ENCODE measurements at places on chromosomes 13 and 19.

GRCh38 chr19:29045679-29046254 is 167.2 kb downstream of the UQCRFS1 start:
- no peak for DNase-seq

- no peak for DNase-seq
These were observed 824.0 kb downstream of the PCDH9 start for GRCh38 chr13:66405908-66406802.

DNA sequence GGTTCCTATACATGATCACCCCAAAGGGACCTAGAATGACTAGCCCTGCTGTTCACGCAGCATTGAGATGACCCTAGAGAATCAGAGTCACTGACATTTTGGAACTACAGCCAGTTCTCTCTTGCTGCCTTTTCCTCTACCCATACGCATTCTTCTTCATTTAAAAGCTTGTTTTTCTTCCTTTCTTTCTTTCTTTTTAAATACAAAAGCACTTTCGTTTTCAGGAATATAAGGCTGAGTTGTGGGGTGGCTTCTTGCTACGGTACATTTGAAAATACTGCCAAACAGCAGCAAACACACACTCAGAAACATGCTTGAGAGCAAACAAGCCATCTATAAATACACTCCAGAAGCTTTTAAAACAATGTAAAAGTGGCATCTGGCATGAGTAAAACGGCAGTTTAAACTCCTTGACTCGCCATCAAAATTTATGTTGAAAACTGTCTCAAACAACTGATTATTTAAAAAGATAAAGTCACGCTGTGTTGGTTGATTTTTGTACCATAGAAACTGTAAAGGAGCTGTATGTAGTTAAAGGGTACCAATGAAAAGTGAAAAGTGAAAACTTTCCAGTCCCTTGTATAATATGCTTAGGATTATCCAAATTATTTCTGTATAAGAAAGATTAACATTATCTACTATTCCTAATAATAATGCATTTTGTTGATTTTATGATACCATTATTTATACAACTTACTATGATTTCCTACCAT is 95.6 kb downstream of the PCDH9 start:
- no peak for DNase-seq

GRCh38 chr19:39818626-39819097 is 15.3 kb downstream of the DYRK1B start:
- no peak for DNase-seq

- DNase-seq, result no peak
These were observed 153.4 kb upstream of the TSHZ3 start for GRCh38 chr19:31502536-31503170.

DNA sequence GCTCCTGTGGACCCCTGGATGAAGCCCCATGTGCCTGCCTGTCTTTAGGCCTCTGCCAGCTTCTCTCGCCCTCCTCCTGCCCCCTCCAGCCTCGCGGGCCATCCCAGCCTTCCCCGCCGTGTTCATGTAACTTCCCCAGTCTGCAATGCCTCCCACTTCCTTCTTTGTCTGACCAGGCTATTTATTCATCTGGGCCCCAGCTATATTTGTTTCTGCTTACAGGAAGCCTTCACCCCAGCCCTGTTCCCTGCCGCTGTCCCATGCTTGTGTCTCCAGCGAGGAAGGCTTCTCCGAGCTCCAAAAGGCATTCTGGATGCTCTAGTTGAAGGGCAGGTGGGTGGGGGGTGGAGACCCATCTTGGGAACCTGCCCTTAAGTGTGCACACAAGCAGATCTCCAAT is 7.9 kb upstream of the C3 start:
- no peak for DNase-seq

DNA sequence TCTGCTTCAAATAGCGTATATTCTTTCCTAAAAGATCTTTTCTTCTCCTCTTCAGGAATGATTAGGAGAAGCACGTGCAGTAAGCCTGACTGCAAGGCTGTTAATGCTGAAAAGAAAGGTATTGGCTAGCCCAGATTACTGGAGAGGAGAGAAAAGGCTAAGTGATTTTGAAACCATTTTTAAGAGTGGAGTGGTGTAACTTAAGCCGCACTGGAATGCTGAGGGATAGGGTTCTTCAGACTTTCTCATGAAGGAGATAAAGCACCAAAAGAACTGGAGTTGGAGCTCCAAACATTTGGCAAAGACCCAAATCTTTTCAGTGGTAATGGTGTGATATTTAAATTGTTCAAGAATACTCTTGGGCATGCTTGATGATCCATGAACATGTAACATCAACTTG is 388.3 kb downstream of the COG6 start:
- no peak for DNase-seq

DNA sequence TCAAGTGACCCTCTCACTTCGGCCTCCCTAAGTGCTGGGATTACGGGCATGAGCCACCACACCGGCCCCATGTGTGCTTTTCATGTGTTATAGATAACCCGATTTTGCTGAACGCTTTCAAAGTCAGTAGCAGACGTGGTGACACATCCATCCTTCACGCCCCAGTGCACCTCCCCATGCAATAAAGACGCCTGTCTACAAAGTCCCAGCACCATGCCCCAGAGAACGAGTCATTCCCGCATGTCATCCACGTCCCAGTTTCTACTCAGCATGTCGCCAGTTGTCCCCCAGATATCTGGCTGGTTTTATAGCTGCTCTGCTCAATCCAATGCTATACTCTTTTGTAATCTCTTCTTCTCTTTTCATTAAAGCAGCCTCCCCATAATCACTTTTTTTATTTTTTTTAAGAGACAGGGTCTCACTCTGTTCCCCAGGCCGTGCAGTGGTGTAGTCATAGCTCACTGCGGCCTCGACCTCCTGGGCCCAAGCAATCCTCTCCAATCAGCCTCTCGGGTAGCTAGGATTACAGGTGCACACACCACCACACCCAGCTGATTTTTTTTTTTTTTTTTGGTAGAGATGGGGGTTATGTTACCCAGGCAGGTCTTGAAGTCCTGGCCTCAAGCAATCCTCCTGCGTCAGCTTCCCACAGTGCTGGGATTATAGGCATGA is 42.5 kb downstream of the DNM2 start:
- DNase-seq, result no peak

DNA sequence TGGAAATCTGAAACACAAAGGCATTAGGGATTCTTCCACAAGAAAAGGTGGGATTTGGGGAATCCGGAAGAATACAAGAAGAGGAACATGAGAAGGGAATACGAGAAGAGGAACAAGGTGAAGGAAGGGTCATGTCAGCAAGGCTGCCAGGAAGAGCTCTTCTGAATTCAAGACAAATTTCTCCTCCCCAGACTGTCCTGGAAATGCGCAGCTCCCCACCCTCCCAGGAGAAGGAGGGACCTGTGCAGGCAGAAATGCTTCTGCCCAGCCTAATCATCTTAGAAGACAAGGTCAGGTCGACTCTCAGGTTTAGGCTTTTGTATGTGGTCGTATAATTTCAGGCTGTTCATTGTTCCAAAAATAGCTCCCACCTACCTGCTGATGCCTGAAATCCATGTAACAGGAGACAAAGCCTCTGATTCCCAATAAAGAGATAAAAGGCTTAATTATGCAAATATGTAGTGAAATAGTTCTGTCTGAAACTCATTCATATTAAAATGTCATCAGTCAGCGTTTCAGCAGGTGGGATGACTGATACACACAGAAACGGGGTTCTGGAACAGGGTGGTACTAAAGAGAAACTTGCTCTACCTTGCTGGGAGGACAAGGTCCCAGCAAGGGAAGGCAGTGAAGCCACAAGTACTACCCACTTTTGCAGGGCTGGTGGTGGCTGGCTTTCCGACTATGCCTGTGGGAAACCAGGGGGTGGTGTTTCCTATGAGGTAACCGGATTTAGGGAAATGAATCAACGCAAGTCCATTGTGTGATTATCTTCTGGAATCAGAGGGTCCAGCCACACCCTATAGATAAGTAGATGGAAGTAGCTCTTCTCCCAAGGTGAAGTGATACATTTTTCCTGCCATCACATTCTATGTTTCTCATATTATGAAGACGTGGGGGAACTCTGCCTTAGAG is 76.1 kb downstream of the KL start:
- DNase-seq, result no peak

All from foreskin melanocyte (primary cell).